GM23248 (cell line): ENCODE measurements at places on chromosomes 5 and 9. TPM values are rescaled to one million over a fixed set of nuclear protein-coding genes. Genes with fewer than 3 reads are reported as not detected.

CBY3 gene
- total RNA-seq = not detected in 2 replicates

AGGF1 gene
- 22.4 and 25.1 TPM in 2 replicates for total RNA-seq

FOXD4L6 gene
- total RNA-seq = 0.22 TPM in 1 of 2 replicates, not detected in the other

CFAP90 gene
- total RNA-seq = 0.32 TPM in 1 of 2 replicates, not detected in the other

CAVIN4 gene
- 1.7 and 1.9 TPM in 2 replicates for total RNA-seq

DNA sequence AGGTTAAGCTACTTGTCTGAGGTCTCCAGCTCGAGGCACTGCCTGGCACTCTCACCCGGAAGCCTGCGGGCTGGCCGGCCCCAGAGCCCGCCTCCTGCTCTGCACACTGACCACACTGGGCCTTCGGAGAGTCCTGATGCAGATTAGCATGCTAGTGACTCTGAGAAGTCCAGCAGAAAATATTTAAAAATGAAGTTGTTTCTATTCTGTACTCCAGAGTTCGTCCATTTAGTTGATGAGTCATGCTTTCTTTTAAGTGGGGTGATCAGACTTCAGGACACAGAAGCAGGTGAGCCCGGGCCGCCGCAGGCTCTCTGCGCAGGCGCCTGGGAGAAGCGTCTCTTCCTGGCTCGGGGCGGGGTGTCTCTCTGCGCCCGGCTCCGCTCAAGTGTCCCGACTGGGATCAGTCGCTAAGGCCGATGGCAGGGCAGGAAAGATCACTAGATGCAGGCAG lies 32.5 kb downstream of the FAM240B start:
- no peak overlapping the region for H3K4me3 ChIP-seq
- H3K4me1 ChIP-seq = peaks cover 4% of the 10 kb centered on the region; the same call in 1 of the 2 replicates
- no peak overlapping the region for H3K27ac ChIP-seq

DNA sequence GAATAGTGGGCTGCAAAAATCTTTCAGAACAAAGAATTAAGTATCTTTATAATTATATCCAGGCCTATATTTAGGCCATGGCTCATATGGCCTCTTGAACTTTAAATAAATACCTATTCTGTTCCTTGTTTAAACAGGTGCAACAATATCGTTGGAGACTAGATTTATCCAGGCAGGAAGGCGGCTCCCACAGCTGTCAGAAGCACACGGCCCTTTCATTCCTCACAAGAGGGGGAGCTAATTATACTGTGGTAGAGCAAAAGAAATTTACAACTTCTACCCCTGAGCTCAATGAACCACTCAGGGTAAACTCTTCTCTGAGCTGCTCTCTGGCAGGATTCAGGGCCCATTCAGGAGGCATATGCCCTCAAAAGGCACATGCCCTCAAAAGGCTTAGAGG lies 31.3 kb downstream of the TMEM174 start:
- no peaks in the 10 kb centered on the region for H3K36me3 ChIP-seq
- DNase-seq = no peak
- no peaks in the 10 kb centered on the region for H3K27me3 ChIP-seq
- H3K4me1 ChIP-seq = no peaks in the 10 kb centered on the region
- H3K27ac ChIP-seq = no peak overlapping the region

DNA sequence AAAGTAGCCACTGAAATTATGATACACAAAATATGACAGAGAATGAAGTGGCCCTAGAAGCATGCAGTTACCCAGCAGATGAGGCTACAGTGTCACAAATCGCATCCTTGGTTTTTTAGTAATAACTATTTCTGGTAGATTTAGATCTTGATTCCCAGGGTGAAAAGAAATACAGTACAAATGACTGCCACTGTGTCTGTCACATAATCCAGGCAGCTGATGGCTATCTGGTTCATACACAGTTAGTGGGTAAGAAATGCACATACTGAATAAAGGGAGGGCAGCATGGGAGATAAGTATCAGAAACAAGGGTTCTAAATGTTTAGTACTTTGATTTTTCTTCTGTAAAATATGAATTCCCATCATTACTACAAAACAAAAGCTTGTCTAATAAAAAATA lies 41.5 kb downstream of the POC5 start:
- DNase-seq = no peak
- H3K27me3 ChIP-seq = no peaks in the 10 kb centered on the region
- peaks cover 3% of the 10 kb centered on the region for H3K4me1 ChIP-seq
- no peak overlapping the region for H3K27ac ChIP-seq

GRCh38 chr5:168831383-168831782 lies 252.2 kb upstream of the PANK3 start:
- no peaks in the 10 kb centered on the region for H3K4me1 ChIP-seq
- H3K27ac ChIP-seq = no peak overlapping the region
- H3K4me3 ChIP-seq = no peak overlapping the region
- no peaks in the 10 kb centered on the region for H3K27me3 ChIP-seq
